Psoas muscle (tissue), 8 donors: ENCODE measurements at places on chromosomes 16 and 17. TPM values are rescaled to one million over a fixed set of nuclear protein-coding genes. Genes with fewer than 3 reads are reported as not detected.
A peak's percentile ranks its signal among the peaks of the same experiment; 100 is the strongest.

DNA sequence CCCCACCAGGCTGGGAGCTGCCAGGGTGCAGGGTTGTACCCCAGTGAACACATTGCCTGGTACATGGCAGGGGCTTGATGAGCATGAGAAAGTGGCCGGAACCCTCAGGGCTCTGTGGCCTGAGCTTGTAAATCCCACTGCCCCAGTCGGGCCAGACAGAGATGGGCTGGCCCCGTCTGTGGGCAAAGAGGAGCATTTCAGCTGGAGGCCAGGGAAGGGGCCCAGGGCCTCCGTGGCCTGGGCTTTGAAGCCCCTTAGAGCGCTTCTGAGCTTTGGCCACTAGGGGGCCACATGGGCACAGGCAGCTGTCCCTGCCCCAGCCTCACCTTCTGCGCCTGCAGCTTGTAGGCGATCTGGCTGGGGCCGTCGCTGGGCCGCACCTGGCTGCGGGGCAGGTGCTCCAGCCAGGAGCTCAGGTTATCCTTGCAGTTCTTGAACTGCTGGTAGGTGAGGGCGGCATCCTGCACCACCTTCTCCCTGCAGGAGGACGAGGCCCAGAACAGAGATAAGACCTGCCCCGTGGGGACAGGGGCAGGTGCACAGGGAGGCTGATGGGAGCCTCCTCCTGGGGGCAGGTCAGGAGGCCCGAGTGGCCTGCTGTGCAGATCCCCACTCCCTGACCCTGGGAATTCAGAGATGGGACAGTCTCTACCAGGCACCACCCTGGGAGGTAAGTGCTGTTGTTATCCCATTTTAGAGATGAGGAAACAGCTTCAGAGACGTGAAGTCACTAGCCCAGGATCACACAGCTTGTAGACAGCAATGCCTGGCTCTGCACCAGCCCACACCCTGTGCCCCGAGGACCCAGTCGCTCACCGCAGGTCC, 12.8 kb downstream of the EVPL start:
- H3K27ac ChIP-seq = no peak overlapping the region
- no peak overlapping the region for H3K4me3 ChIP-seq
- no peaks in the 10 kb centered on the region for H3K36me3 ChIP-seq
- H3K4me1 ChIP-seq = peaks cover 3% of the 10 kb centered on the region
- peak; percentile 73 for DNase-seq
- no peaks in the 10 kb centered on the region for H3K27me3 ChIP-seq

DNA sequence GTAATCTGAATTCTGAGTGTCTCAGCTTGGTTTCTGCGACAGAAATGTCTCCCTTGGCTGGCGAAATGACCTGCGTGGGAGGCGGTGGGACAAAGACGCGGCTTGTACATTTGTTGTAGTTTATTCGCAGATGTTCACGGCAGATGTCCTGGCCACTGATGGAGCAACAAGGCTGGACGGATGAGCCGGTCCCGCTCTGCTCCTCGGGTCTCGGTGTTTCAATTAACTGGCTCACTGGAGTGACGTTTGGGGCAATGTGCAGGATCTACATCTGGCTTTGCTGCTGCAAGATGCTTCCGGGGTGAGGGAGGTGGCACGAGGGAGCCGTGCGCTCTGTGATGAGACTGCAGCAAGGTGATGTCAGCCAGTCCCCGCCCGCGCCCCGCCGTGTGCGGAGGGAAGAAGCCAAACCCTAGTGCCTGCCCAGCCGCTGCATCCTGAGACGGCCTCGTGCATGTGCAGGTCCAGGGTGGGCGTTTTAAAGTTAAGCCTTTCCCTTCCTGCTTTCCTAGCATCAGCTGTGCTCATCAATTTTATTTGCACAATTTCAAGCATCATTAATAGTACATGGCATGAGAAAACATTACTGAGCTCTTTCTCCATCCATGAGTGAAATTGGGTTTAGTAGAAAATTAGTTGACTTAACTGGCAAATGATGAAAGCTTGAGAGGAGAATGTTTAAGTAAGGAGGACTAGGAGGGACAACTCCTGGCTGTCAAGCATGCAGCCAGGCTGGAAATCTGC, 44.4 kb downstream of the MGAT5B start:
- H3K27ac ChIP-seq = no peak overlapping the region
- no peaks in the 10 kb centered on the region for H3K4me1 ChIP-seq
- no peak for DNase-seq
- H3K36me3 ChIP-seq = no peaks in the 10 kb centered on the region
- H3K27me3 ChIP-seq = no peaks in the 10 kb centered on the region

DNA sequence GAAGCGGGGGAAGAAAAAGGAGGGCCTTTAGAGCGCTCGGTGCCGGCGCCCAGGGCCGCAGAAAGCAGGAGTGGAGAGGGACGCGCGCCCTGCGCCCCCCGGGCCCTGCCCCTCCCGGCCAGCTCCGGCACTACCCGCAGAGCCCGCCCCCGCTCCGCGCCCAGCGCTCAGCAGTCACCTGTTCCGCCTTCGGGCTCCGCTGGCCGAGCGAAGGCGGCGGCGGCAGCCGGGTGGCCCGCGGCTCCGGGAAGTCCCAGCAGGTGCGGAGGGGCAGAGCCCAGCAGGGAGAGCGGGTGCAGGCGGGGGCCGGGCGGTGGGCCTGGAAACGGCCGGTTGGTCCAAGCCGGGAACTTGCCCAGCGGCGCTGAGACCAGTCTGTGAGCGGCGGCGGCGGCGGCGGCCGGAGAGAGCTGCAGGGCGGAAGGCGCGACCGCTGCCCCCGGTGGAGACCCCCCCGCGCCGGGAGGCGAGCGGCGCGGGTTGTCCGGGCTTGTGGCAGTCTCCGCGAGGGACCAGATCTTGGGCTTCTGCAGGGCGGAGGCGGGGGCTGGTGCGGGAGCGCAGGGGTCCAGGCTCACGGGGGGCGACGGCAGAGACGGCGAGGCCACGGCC, 2.2 kb downstream of the IRX3 start:
- no peak for DNase-seq
- H3K27ac ChIP-seq = peak overlapping the region; percentile 76

DNA sequence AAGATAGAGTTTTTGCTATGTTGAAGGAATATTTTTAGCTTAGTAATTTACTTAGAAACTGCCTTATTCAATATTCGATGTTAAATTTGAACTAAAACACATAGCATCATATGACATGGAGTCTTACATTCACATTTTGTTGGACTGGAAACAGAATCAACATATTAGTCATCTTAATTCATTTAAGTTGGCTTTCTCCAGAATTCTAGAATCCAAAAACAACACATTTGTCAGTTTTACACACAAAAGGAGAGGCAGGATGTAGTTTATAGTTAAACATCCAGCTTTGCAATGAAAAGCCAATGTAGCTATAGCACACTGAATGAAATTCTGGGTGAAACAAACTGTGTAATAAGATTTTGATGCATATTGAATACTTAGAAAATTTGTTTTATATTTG, 43.3 kb downstream of the WWOX start:
- no peak overlapping the region for H3K27ac ChIP-seq
- no peaks in the 10 kb centered on the region for H3K27me3 ChIP-seq
- no peaks in the 10 kb centered on the region for H3K4me1 ChIP-seq
- H3K36me3 ChIP-seq = no peaks in the 10 kb centered on the region
- H3K4me3 ChIP-seq = no peak overlapping the region

DNA sequence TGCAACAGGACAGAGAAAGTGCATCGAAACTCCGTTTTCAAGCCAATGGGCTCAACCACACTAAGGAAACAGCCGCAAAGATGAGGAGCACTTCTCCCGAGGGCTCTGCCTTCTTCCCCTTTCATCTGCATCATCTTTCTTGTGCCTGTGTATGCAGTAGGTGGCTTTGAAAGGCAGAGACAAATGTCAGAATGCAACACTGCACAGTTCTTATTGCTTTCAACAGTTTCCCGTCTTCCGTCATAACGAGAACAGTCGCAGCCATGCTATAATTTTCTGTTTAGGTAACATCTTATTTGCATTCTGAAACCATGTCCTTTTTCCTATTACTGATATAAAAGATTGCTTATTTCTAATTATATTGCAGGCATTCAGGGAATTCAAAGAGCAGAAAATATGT, 205.2 kb downstream of the SLC39A11 start:
- H3K4me3 ChIP-seq = no peak overlapping the region
- no peaks in the 10 kb centered on the region for H3K4me1 ChIP-seq
- no peaks in the 10 kb centered on the region for H3K27me3 ChIP-seq
- H3K36me3 ChIP-seq = no peaks in the 10 kb centered on the region

DNA sequence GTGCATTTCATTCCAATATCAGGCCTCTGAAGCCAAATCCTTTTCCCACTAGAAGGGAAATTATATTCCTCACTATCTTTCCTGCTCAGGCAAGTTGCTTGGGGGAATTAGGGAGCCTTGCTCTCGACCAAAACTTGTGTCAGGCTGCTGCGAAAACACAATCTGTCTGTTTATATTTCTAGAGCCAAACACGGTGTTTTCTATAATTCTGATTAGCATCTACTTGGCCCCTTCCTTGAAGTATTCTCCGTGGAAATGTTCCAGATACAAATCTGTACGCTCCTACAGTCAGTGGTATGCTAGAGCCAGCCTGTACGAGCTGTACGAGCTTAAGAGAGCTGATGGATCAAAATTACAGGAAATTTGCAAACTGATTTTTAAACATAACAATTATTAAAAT, 299.3 kb upstream of the SALL1 start:
- H3K27me3 ChIP-seq = no peaks in the 10 kb centered on the region
- no peaks in the 10 kb centered on the region for H3K4me1 ChIP-seq
- DNase-seq = no peak
- H3K36me3 ChIP-seq = no peaks in the 10 kb centered on the region
- no peak overlapping the region for H3K27ac ChIP-seq
- no peak overlapping the region for H3K4me3 ChIP-seq

DNA sequence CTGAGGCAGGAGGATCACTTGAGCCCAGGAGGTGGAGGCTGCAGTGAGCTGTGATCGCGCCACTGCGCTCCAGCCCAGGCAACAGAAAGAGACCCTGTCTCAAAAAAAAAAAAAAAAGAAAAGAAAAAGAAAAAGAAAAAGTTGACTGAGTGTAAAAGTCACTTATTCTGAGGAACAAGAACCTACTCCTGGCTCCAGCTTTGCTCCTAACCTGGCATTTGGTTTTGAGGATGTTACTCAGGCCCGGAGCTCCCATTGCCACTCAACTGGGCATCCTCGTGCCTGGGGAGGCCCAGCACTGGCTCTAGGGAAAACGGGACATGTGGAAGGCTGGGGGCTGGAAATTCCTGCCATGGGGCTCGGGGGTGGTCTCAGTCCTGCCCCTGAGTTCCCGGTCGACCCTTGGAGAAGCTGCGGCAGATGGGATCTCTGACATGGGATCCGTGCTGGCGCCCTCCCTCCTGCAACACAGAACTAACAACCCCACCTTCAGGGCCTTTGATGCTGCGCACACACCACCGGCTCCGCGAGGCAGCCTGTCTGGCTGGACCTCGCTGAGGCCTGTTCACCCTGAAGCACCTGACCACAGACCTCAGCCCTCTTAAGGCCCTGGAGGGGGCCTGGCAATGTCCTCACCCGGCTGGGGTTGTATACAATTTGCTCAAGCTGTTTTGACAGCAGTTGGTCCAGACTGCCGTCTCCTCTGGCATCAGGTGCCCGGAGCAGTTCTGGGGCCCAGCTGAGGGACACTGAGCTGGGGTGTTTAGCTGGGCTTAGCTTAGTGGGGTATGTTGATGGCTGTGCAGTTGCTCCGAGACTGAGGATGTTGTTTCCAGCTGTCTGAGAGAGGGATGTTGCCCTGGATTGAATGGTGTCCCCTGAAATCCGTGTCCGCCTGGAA, 12.3 kb downstream of the CD7 start:
- H3K4me1 ChIP-seq = no peaks in the 10 kb centered on the region
- H3K36me3 ChIP-seq = no peaks in the 10 kb centered on the region
- no peaks in the 10 kb centered on the region for H3K27me3 ChIP-seq
- no peak overlapping the region for H3K27ac ChIP-seq
- DNase-seq = no peak
- H3K4me3 ChIP-seq = no peak overlapping the region

- H3K36me3 ChIP-seq = no peaks in the 10 kb centered on the region
- H3K4me1 ChIP-seq = peaks cover 4% of the 10 kb centered on the region
- H3K27me3 ChIP-seq = no peaks in the 10 kb centered on the region
- no peak overlapping the region for H3K27ac ChIP-seq
- DNase-seq = no peak
- no peak overlapping the region for H3K4me3 ChIP-seq
Measured at GRCh38 chr17:47792457-47792856, 29.1 kb downstream of the OSBPL7 start.

DNA sequence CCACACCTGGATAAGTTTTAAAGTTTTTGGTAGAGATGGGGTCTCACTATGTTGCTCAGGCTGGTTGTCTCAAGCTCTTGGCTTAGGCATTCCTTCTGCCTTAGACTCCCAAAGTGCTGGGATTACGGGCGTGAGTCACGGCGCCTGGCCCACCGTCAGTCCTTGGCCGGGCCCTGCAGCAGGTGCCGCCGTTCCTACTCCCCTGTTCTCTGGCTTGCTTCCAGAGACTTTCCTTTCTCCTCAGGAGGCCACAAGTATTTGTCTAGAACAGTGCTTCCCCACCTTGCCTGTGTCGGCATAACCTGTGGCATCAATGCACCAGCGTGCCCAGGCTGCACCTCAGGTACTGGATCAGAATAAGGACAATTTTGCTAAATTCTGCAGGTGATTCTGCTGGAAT, 3.0 kb upstream of the MGAT5B start:
- DNase-seq = no peak
- H3K4me3 ChIP-seq = no peak overlapping the region
- H3K4me1 ChIP-seq = peaks cover 15% of the 10 kb centered on the region
- no peak overlapping the region for H3K27ac ChIP-seq
- H3K36me3 ChIP-seq = no peaks in the 10 kb centered on the region

The SAMD14 gene
- 1.6 TPM for total RNA-seq

The NLRC3 gene
- 0.77 TPM for total RNA-seq

The PRAC1 gene
- not detected for total RNA-seq

The OTOP3 gene
- not detected for total RNA-seq

The FBXO39 gene
- total RNA-seq = not detected

The MT1G gene
- 1.0 TPM for total RNA-seq
